ENCODE measurements at places on chromosomes 3 and 15.
A peak's percentile ranks its signal among the peaks of the same experiment; 100 is the strongest.

- no peak for DNase-seq
Observed at GRCh38 chr15:58867926-58868325, 65.6 kb downstream of the SLTM start.

DNA sequence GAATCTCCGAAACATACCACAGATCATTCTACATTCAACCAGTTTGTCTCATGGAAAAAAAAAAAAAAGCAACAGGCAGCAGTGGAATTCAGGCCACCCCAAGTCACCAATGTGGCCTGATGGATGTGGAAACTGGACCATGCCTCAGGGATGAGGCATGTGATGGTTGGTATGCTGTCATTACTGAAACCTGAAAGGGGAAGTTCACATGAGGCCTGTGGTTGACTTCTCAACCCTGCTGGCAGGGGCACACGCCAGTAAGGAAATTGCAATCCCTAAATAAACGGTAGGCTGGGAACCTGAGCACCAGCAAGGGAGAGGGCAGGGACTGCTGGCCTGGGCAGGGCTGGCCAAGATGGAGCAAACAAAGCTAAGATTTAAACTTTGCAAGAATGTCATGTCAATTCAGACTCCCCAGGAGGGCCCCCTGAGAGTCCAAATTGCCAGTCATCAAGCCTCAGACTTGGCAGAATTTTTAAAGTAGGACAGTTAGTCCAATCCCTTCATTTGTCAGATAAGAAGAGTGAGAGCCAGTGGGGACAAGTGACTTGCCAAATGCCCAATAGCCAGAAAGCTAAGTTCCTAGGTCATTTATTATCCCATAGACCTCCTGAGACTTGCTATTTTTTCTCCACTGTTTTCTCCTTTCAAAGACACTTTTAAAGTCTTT, 310.4 kb downstream of the ERC2 start:
- DNase-seq: no peak

GRCh38 chr15:83352119-83352518, 67.7 kb upstream of the BNC1 start:
- DNase-seq: no peak

- DNase-seq: no peak
Observed at GRCh38 chr15:38299216-38299615, 46.6 kb downstream of the SPRED1 start.

GRCh38 chr3:62103531-62103930, 269.8 kb downstream of the FEZF2 start:
- no peak for DNase-seq

DNA sequence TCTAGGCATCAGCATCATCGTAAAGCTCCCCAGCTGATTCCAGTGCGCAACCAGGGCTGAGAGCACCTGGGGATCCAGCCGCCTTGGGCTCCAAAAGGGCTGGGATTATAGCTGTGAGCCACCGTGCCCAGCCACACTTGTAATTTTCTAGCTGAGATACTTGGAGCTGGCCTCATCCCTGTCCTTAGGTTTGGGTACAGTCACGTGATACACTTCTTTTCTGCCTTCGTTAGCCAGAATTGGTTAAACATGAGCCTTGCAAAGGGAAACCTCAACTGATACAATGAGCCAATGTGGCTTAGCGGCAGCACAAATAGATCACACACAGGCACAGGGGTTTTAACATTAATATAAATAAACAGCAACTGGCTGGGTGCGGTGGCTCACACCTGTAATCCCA, 69.8 kb upstream of the GCNT3 start:
- no peak for DNase-seq

DNA sequence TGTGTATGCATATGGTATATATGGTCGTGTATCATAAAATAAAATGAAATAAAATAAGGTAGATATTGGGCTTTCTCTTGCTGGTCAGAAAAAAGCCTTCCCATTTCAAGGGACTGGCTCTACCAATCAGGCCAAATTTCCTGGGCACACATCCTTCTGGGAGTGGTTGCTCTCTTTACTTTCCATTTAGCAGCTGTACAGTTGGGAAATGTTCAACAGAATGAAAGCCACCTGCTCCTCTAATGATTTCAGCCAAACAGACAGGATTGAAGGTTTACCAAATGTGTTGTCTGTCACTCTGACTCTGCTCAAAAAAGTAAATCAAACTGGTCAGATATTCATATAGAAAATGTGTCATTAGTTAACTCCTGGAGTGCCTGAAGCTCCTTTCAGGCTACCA, 380.4 kb downstream of the ROBO2 start:
- DNase-seq: no peak

DNA sequence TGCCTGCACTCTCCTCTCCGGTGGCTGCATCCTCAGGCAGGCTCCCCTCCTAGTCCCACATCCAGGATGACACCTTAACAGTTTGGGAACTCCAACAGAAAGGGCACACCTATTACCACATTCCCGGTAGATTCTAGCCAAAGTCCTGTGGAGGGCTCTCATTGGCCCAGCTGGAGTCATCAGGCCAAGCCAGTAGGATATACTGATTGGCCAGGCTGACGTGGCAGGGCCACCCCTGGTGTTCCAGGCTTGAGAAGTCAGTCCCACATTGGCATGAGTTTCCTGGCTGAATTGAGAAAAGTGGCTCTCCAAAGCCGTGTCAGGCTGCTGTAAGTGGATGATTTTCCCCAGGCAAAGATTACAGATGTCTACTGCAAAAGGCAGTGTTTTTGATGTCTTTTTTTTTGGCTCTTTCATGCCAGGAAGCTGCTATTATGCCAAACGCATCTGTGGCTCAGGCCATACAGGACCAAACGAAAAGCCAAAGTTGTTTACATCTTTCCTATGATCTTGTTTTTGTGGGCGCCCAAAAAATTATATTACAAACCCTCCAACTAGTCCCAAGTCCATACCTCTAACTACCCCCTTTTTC, 6.6 kb upstream of the BLM start:
- DNase-seq: peak; percentile 14

DNA sequence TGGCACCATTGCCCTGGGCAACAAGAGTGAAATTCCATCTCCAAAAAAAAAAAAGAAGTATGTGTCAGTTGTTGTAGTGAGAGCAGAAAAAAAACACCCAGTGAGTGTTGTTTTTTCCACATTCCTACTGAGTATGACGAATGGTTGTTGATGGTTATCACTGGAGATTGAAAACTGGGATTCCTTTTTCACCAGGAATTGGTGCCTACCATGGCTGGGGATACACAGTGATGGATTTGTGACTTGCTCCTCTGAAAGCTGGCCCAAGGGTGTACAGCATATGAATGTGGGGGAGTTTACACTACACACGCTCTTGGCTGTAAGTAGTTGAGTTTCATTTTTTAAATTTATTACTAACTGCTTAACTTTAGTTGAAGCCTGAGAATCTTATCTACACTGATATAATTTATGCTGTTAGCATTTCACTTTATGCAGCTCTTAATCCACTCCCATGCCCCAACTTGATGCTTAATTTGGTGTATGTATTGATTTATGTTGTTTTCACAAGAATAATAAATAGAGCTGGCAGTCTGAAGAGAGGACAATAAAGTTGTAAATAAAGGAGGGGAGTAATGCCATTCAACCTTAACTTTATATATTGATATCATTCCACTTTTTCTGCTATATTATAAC, 56.0 kb upstream of the MME start:
- no peak for DNase-seq

- DNase-seq: no peak
Observed at GRCh38 chr3:127214975-127215374, 22.0 kb downstream of the PRR23E start.

DNA sequence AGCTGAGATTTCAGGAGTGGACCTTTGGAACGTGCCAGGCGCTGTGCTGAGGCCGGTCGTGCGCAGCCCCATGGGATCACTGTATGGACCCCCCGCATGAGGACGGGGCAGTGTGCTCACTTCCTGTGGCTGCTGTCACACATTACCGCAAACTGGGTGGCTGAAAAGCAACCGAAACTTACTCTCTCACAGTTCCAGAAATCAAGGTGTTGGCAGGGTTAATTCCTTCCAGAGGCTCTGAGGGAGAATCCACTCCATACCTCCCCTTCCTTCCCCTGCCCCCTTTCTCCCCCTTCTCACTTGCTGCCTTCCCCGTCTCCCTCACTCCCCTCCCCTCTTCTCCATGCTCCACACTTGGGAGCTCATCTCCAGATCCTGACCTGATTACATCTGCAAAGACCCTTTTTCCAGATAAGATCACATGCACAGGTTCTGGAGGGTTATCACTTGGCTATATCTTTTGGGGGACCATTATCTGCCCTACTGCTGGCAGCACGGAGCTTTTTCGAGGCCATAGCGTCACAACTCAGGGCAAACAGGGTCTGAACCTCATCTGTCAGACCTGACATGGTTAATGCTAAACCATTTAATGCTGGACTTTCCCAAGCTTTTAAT, 41.2 kb downstream of the KLF13 start:
- DNase-seq: no peak

GRCh38 chr15:78071383-78071782, 6.1 kb downstream of the TBC1D2B start:
- DNase-seq: no peak

GRCh38 chr3:72727172-72727571, 121.1 kb downstream of the SHQ1 start:
- DNase-seq: no peak

GRCh38 chr15:89104172-89104564, 15.9 kb downstream of the ABHD2 start:
- no peak for DNase-seq

DNA sequence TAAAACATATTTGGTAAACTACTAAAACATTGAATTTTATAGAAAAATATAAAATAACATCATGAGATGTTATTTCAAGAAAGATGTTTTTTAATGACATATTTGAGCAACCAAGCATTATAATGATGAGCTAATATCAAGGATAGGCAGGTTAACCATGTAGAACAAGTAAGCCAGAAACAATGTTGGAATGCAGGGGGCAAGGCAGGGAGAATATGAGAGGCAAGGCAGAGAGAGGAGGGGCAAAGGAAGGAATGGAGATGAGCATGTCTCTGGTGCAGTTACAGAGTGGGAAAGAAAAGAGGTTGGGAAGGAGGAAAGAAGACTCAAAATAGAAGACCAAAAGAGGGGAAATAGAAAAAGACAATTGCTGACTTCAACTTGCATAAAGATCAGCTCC, 390.4 kb downstream of the MCTP2 start:
- DNase-seq: no peak

DNA sequence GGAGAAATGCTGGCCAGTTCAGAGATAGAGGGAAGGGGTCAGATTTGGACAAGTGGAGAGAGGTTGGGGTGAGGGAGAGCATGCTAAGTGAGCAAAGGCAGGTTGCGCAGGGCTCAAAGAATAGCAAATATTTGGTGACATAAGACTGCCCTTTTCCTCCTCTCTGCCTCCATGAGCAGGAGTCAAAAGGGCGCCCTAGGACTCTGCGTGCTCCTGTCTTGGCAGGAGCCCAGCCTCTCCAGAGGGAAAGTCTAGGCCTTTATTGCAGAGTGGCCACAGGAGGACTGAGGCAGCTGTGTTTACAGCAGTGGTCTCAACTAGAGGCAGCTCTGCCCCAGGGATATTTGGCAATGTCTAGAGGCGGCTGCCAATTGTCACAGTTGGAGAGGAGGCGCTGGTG, 165.6 kb downstream of the FAM43A start:
- DNase-seq: no peak

GRCh38 chr3:187929112-187929816, 184.0 kb upstream of the BCL6 start:
- no peak for DNase-seq

DNA sequence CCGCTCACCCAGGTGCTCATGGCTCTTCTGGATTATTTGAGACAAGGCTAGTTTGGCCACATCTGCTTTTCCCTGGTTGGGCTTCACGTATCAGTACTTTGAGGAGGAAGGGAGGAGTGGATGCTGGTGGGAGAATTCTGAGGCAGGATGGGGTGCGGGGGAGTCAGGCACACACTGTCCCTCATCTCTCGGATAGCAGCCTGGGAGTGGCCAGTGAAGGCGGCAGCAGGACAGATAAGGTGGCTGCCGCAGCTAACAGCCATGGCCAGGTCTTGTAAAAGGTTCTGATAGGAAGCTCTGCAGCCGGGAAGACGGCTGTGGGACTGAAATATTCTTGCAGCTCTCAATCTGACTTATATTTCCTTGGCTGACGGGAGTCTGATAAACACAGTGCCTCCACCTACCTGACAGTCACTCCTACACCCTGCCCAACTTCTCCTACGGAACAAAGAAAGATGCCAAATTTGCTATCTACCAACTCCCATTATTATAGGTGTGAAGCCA, 87.3 kb downstream of the MESD start:
- no peak for DNase-seq

DNA sequence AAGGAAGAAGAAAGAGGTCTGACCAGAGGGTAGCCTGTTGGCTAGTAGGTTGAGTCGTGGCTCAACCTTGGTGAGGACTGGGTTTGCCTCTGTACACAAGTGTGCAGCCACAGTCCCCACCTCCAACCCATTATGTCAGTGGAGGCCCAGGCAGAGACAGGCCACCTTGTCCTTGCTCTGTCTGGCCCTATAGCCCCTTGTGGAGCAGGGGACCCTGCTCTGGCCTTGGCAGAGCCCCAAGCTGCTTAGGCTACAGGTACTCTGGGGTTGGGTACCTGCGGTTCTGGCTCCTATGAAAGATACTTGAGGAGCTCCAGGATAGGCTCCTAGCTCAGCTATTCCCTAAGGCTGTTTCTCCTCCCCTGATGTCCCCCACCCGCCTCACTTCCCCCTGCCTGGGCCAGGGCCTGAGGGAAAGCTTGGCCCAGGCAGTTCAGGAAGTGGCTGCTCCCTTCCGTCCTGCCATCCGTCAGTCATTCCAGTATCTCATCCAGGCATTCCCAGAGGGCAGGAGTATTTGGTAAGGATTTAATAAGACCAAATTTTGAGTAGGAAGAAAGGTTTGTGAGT, 44.0 kb downstream of the FGD5 start:
- DNase-seq: no peak

- DNase-seq: peak; percentile 23
Observed at GRCh38 chr3:106824856-106825255, 552.4 kb upstream of the CCDC54 start.

- no peak for DNase-seq
Observed at GRCh38 chr15:38202361-38202760, 50.3 kb upstream of the SPRED1 start.

GRCh38 chr15:34853001-34853758, 57.8 kb upstream of the ACTC1 start:
- no peak for DNase-seq

DNA sequence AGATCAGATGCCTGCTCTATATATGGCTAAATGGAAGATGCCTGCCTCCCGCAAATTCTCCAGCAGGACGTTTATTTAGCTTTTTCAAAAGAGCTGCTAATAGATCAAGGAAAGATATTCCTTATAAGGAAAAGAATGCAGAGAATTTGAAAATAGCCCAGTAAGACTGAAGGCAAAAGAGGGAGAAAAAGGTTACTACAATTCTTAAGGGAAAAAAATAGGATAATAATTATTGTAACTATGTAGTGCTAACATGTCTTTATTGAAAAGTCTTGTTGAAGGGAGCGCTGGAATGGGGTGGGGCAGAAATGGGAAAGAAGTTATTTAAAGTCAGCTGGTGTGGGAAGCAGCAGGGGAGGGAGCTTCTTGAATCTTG, 2.9 kb downstream of the TPM1 start:
- no peak for DNase-seq

DNA sequence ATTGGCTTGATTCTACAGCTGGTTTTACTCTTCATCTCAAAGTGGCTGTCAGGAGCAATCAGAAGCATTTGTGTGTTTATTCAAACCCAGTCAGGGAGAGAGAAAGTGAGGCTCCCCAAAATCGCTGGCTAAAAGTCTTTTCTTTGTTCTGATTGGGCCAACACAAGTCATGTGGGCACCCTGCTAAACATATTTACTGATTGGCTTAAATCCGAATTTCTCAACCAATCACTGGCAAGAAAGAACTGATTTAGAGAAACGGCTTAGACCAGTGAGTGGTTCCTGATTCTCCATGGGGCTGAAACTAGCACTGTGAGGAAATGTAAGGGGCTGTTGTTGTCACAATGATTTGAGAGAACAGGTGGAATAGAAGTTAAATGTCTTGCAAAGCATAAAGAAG, 98.9 kb upstream of the PDZRN3 start:
- DNase-seq: no peak

Data from mucosa of gallbladder (tissue), 1 donor.